Naive B cell (primary cell): ENCODE measurements at places on chromosomes 1 and 21. TPM values are rescaled to one million over a fixed set of nuclear protein-coding genes. Genes with fewer than 3 reads are reported as not detected.

Gene CYP4A11
- polyA plus RNA-seq, result not detected

Gene OVAAL
- not detected for polyA plus RNA-seq

DNA sequence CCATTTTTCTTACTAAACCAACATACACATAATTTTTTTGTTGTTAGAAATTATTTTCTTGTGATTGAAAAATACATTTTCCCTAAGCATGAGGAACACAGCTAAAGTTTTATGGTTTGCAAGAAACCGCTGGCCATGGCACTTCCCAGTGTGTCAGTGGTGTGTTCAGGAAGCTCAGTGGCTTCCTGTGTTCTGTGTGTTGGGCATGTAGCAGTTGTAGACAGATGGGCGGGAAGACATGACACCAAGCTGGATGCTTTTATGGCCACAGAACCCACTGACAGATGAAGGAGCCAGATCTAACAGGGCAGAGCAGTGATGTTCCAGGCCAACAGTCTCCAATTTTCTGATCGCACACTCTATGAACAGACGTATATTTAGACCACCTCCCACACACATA lies 119.8 kb downstream of the GALNT2 start:
- peaks cover 9% of the 10 kb centered on the region for H3K36me3 ChIP-seq
- DNase-seq, result no peak
- no peak overlapping the region for H3K4me3 ChIP-seq
- H3K4me1 ChIP-seq, result peaks cover 32% of the 10 kb centered on the region

DNA sequence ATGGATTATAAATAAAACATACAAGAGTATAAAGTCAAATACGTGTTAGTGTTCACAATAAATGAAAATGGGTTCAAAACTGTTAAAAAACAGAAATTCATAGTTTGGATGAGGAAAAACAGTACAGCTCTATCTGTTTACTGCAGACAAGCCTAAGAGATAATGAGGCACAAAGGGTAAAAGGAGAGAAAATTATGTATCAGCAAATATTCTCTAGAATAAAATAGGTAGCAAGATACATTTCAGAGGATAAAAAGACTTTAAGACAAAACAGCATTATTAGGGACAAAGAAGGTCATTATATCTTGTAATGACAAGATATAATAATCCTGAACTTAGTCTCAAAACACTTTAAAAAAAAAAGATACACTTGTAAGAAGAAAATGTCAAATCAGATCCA lies 123.1 kb downstream of the EPHB2 start:
- no peak overlapping the region for H3K4me3 ChIP-seq
- H3K4me1 ChIP-seq, result no peaks in the 10 kb centered on the region
- H3K27ac ChIP-seq, result no peak overlapping the region
- DNase-seq, result no peak
- H3K27me3 ChIP-seq, result peaks cover 18% of the 10 kb centered on the region
- no peaks in the 10 kb centered on the region for H3K36me3 ChIP-seq

GRCh38 chr1:87965193-87965592 lies 636.5 kb downstream of the LMO4 start:
- no peak overlapping the region for H3K4me3 ChIP-seq
- H3K27ac ChIP-seq, result no peak overlapping the region
- H3K4me1 ChIP-seq, result no peaks in the 10 kb centered on the region
- no peak for DNase-seq
- no peaks in the 10 kb centered on the region for H3K36me3 ChIP-seq

- H3K27me3 ChIP-seq, result no peaks in the 10 kb centered on the region
- no peaks in the 10 kb centered on the region for H3K36me3 ChIP-seq
- H3K4me1 ChIP-seq, result no peaks in the 10 kb centered on the region
- no peak for DNase-seq
- H3K4me3 ChIP-seq, result no peak overlapping the region
- no peak overlapping the region for H3K27ac ChIP-seq
Measured at GRCh38 chr1:208154040-208154439, 90.1 kb downstream of the PLXNA2 start.

Gene IKBKE
- polyA plus RNA-seq, result 32.6 TPM

Gene TCHHL1
- not detected for polyA plus RNA-seq

Gene CLIC6
- not detected for polyA plus RNA-seq

- H3K27ac ChIP-seq, result no peak overlapping the region
- H3K36me3 ChIP-seq, result peaks cover 9% of the 10 kb centered on the region
Measured at GRCh38 chr1:231364192-231364591, 26.1 kb downstream of the SPRTN start.

Gene TMEM269
- polyA plus RNA-seq, result not detected

Gene VHLL
- polyA plus RNA-seq, result not detected

- DNase-seq, result no peak
- H3K27me3 ChIP-seq, result no peaks in the 10 kb centered on the region
- H3K4me1 ChIP-seq, result no peaks in the 10 kb centered on the region
Measured at GRCh38 chr1:7659514-7659913, 111.6 kb upstream of the VAMP3 start.

Gene TEDDM1
- polyA plus RNA-seq, result not detected

Gene LRRC3
- 2.0 TPM for polyA plus RNA-seq

DNA sequence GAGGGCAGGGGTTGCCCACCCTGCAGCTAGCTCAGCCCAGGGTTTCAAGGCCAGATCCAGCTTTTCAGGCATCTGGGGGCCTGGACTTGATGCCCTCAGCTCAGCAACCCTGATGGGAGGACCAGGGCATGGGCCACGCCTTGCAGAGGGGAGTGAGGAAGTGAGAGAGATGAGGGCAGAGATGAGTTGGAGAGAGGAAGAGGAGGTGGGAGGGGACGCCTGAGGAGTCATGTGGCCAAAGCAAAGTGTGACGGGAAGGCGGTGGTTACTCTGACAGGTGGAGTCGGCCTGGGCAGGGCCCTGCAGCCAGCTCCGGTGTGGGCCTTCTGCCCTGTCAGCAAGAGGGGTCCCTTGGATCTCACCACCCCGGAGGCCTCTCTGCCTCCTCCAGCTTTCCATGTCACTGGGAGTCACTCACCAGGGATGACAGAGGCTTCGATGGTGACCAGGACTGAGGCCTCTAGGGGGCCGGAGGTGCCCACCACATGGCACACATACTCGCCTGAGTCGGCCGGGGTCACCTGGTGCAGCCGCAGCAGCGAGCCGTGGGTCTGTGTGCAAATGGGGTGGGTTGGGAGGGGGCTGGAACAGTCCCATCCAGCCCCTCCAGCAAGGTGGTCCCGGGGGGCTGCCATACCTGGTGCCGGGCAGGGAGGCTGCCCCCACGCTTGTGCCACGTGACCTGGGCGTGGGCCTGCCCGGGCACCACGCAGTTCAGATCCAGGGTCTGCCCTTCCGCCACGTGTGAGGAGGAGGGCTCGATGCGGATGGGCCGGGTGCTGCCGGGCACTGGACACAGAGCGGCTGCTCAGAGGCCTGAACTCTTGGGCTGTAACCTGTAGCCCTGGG lies 40.4 kb downstream of the LDLRAD2 start:
- H3K36me3 ChIP-seq, result no peaks in the 10 kb centered on the region
- no peak overlapping the region for H3K4me3 ChIP-seq
- H3K4me1 ChIP-seq, result peaks cover 6% of the 10 kb centered on the region
- DNase-seq, result peak; percentile 7

DNA sequence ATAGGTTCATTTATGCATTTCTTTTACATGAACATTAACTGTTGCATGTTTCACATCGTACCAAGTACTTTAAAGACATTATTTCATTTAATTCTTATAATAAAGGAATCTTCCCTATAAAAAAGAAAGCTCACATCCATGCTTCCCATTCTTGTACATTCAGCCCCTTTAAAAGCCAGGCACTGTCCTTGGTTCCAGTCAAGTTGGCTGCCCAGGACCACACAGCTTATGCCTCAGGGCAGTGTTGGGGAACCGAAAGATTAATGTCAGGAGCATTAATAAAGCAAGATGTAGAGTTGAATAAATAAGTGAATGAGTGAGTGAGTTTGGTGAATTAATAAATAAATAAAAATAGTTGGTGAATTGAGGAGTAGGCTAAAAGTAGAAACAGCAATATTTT lies 409.4 kb upstream of the DAB1 start:
- no peak overlapping the region for H3K4me3 ChIP-seq
- DNase-seq, result no peak
- H3K4me1 ChIP-seq, result no peaks in the 10 kb centered on the region
- H3K27me3 ChIP-seq, result no peaks in the 10 kb centered on the region

GRCh38 chr1:26468911-26469310 lies 3.3 kb upstream of the HMGN2 start:
- no peak overlapping the region for H3K4me3 ChIP-seq
- H3K27ac ChIP-seq, result peak overlapping the region; percentile 48
- H3K4me1 ChIP-seq, result peaks cover 30% of the 10 kb centered on the region
- H3K27me3 ChIP-seq, result no peaks in the 10 kb centered on the region

DNA sequence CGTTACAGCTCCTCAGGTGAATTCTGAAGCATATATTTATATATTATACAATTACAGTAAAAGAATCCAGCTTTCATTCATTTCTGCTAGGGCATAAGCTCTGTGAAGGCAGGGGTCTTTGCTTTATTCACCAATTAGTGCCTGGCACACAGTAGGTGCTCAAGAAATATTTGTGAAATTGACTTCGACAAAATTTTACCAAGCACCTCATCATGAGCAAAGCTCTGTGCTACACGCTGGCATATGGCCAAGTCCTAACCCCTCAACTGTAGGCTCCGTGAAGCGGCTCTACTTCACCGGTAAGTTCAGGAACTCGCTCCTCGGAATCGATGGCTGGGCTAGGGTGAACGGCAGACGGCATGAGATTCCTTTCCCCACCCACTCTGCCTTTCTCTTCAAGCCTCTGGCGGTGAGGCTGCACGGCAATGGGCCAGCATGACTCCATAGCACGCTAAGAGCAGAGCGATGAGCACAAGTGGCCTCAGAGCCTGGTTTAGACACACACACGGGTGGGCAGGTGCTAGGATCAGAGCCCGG lies 8.7 kb downstream of the C1orf174 start:
- no peaks in the 10 kb centered on the region for H3K27me3 ChIP-seq
- H3K4me3 ChIP-seq, result no peak overlapping the region
- peaks cover 12% of the 10 kb centered on the region for H3K4me1 ChIP-seq
- DNase-seq, result no peak
- H3K36me3 ChIP-seq, result peaks cover 4% of the 10 kb centered on the region
- H3K27ac ChIP-seq, result no peak overlapping the region

DNA sequence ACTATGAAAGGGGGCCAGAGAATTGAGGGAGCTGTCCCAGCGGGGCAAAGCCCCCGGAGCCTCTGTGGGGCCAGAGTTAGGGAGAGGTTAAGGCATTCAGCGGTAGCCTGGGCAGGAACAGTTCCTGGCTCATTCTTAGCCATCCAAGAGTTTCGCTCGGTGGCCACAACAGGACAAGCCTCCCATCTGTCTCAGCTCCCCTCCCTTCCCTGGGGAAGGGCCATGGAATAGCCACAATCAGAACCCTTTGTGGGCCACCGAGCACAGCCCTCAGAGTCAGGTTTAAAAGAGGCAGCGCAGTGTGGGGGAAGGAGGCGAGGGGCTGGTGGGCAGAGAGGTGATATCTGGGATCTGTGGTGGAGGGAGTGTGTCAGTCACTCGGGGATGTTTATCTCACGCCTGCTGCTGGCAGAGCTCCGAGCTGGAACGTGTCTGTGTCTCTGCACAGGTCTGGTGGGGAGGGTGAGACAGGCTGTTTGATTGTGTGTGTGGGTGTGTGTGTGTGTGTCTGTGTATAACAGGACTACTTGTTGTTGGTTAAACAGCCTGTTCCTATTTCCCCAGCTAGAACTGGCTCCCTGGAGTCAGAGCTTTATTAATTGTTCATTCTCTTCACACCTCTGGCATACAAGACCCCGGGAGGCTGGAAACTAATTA lies 49.6 kb upstream of the GOLT1A start:
- no peak for DNase-seq
- no peak overlapping the region for H3K27ac ChIP-seq
- H3K4me1 ChIP-seq, result no peaks in the 10 kb centered on the region
- no peak overlapping the region for H3K4me3 ChIP-seq
- H3K27me3 ChIP-seq, result peaks cover 22% of the 10 kb centered on the region
- no peaks in the 10 kb centered on the region for H3K36me3 ChIP-seq

GRCh38 chr1:28374297-28374696 lies 4.8 kb downstream of the PHACTR4 start:
- H3K27me3 ChIP-seq, result no peaks in the 10 kb centered on the region
- no peak overlapping the region for H3K27ac ChIP-seq
- no peaks in the 10 kb centered on the region for H3K36me3 ChIP-seq
- H3K4me3 ChIP-seq, result no peak overlapping the region
- H3K4me1 ChIP-seq, result peaks cover 38% of the 10 kb centered on the region

DNA sequence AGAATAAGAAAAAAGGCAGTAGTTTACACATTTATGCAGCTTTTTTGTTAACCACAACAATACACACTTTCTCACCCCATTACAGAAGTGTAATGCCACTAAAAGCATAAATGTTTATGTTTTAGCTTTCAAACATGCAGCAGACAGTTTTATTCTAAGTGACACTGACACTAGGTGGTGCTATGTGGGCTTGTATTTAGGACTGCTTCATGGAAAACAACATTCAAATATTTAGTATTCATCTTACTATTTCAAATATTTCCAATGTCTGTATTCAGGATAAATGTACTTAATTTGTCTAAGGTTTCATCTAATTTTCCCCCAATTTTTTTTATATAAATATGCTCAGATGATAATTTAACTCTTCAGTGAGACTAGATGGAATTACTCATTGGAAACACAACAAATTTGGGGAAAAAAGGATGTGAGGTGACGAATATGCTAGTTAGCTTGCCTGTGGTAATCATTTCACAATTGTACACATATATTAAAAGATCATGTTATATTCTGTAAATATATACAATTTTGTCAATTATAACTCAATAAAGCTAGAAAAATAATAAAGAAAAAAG lies 71.4 kb downstream of the USP1 start:
- no peaks in the 10 kb centered on the region for H3K36me3 ChIP-seq
- H3K4me3 ChIP-seq, result no peak overlapping the region
- H3K4me1 ChIP-seq, result no peaks in the 10 kb centered on the region
- H3K27ac ChIP-seq, result no peak overlapping the region
- DNase-seq, result no peak
- H3K27me3 ChIP-seq, result no peaks in the 10 kb centered on the region

DNA sequence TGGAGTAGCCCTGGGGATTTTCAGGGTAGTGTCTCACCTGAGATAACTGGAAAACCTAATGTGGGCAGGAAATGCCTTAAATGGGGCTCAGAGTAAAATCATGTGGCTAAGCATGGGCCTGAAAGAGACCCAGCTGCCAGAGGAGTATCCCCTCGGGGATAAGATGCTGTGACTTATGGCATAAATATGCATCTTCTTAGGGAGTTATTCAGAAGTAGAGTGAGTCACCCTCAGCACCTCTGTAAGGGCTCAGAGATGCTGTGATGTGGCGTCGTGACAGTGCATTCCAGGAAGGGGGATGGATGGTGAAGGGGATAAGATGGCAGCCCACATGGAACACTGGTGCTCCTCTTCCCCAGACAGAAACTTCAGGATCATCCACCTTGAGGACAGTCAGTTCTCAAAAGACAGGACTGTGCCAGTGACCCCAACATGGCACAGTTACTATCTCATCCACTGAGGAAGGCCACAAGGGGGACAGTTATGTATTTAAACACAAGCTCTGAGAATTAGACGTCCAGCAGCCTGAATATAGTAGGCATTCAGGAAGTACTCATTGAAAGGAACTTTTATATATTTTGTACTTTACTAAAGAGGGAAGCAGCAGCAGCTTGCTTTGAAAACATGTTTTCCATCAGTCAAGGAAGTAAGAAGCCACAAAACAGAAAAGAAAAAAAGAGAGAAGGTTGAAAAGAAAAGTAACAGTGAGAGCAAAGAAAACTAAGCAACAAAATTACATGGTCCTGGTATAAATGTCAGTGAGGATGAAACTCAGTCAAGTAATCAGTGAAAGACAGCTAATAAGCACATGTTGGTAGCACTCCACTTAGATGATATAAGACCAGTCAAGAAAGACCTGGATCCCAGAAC lies 8.3 kb downstream of the IL24 start:
- H3K27me3 ChIP-seq, result no peaks in the 10 kb centered on the region
- peak overlapping the region; percentile 90 for H3K27ac ChIP-seq
- H3K4me1 ChIP-seq, result peaks cover 77% of the 10 kb centered on the region
- DNase-seq, result peak; percentile 41
- H3K4me3 ChIP-seq, result peak overlapping the region; percentile 53

Gene EPS15
- polyA plus RNA-seq, result 63.6 TPM

Gene PTPN7
- 25.1 TPM for polyA plus RNA-seq
